Activated CD4-positive, alpha-beta memory T cell treated with anti-CD3 and anti-CD28 coated beads for 36 hours (primary cell): ENCODE measurements at places on chromosomes 11 and 22.
A peak's percentile ranks its signal among the peaks of the same experiment; 100 is the strongest.

GRCh38 chr11:66371627-66372415, at the start of gene SLC29A2:
SLC29A2 (minus strand) TSS chr11:66371760; CDS start chr11:66371591, 169 bp downstream.
- no peaks in the 10 kb centered on the region for H3K27me3 ChIP-seq
- H3K27ac ChIP-seq: peak within 1 kb of the TSS; percentile 86
- peaks cover 9% of the 10 kb centered on the region for H3K36me3 ChIP-seq
- H3K4me1 ChIP-seq: peaks cover 16% of the 10 kb centered on the region

DNA sequence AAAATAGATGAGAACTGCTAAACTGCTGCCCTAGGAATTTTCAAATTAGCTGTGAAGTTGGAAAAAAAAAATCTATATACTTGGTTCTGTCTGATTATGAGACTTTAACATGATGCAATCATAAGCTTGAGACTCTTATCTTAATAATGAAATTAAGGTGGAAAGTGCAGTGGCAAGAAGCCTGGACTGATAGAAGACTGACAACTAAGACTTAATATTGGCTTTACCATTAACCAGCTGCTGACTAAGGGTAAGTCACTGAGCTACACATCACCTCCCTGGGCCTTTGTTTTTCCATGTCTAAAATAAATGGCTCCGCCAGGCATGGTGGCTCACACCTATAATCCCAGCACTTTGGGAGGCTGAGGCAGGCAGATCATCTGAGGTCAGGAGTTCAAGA, 56.9 kb downstream of the SLC35F2 start:
- DNase-seq: no peak
- no peaks in the 10 kb centered on the region for H3K4me1 ChIP-seq
- H3K36me3 ChIP-seq: peaks cover 36% of the 10 kb centered on the region
- H3K27me3 ChIP-seq: no peaks in the 10 kb centered on the region
- no peak overlapping the region for H3K4me3 ChIP-seq
- H3K27ac ChIP-seq: no peak overlapping the region

DNA sequence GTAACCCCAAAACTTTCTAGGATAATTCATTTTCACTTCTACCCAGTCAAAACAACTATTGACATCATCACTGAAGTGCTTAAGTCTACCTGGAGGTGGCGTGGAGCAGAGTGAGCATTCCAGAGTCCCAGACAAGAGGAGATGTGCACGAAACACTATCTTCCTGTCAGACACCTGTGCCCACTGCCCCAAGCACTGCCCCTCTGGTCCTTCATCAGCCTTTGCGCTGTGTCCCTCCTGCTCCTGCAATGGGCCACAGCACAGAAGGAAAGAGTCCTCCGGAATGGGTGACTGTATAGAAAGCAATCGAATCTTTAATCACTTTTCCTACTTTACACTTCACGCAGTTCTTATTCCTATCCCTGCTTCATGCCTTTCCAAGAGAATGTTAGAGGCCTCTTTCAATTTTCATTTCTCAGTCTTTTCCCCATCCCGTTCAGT, 512 bp upstream of the GRIA4 start:
- H3K27me3 ChIP-seq: peaks cover 46% of the 10 kb centered on the region
- peak; percentile 26 for DNase-seq
- H3K4me1 ChIP-seq: peaks cover 18% of the 10 kb centered on the region
- no peak overlapping the region for H3K4me3 ChIP-seq
- no peak overlapping the region for H3K27ac ChIP-seq

DNA sequence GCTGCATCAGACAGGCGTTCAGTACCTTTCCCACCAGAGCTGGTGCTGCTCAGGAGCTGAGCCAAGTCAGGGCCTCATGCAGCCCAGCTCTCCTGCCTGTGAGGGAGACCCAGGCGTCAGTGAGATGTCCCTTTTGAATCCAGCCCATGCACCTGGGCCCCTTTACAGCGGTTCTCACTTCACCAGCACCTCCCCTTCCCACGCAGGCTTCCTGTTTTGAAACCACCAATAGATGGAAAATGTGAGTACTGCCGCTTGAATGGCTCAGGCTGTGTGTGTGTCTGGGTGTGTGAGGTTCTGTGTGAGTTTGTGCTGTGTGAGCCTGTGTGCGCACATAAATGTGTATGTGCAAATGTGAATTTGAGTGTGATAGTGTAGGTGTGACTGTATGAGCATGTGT, 88.4 kb downstream of the UBASH3B start:
- no peaks in the 10 kb centered on the region for H3K27me3 ChIP-seq
- no peaks in the 10 kb centered on the region for H3K36me3 ChIP-seq
- peak; percentile 91 for DNase-seq
- no peak overlapping the region for H3K27ac ChIP-seq
- H3K4me3 ChIP-seq: no peak overlapping the region
- peaks cover 14% of the 10 kb centered on the region for H3K4me1 ChIP-seq

DNA sequence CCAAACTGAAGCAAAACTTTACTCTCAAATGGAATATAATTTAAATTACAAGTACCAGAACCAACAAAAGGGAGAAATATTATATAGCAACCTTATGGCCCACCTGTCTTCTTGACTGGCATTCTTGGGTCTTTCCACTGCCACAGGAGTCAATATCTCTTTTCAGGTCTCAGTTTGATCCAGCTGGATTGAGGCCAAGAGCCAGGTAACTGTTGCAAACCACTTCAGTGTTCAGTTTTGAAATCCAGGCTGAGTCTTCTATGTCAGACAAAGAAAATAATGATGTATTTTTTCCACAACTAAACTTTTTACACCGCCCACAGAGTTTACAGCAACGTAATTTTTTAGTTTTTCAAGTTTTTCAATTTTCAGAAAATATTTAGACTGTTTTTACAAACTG, 648 bp downstream of the DLG2 start:
- peak overlapping the region; percentile 100 for H3K4me3 ChIP-seq
- peak; percentile 30 for DNase-seq
- H3K36me3 ChIP-seq: peaks cover 3% of the 10 kb centered on the region

- peaks cover 46% of the 10 kb centered on the region for H3K27me3 ChIP-seq
- no peak for DNase-seq
- H3K4me3 ChIP-seq: no peak overlapping the region
- H3K4me1 ChIP-seq: no peaks in the 10 kb centered on the region
Observed at GRCh38 chr11:44334356-44335004, 24.5 kb upstream of the ALX4 start.

DNA sequence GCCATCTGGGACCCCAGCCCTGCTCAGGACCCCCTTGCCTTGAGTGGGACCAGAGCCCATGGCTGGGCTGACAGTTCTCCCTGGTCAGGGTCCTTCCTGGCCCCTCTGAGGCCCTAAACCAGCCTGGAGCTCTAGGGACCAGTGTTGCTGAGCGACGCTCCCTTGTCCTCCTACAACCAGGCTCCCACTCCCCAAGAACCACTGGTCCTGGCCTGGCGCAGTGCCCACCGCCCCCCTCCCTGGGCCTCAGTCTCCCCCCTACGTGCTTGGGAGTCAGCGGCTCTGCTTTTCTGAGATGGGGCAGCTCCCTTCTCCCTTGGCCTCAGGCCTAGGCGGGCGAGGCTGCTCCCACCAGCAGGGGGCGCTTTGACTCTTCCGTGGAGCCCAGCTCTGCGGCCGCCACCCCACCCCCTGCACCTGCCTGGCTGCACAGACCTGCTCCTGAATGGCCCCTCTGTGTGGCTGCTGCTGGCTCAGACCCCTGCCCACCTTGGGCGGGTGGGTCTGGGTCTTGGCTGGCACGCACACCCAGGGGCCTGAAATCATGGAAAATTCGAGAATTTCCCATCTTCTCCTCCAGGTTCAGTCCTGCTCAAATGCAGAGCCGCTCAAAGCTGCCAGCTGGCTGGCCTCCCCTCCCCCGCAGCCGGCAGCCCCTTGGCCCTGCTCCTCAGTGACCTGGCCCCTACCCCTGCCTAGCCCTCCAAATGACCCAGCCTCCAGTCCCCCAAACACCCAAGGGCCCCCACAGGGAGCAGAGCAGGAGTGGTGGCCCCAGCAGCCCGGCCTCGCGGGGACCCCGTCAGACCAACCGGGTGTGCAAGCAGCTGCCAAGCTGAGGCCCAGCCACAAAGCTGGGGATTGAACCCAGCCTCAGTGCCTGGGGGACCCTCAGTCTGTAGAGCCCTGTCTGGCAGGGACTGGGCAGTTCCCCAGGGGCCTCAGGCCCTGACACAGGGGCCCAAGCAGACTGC, 9.1 kb downstream of the PRR33 start:
- no peaks in the 10 kb centered on the region for H3K36me3 ChIP-seq
- H3K4me3 ChIP-seq: no peak overlapping the region
- no peak overlapping the region for H3K27ac ChIP-seq
- no peaks in the 10 kb centered on the region for H3K27me3 ChIP-seq

DNA sequence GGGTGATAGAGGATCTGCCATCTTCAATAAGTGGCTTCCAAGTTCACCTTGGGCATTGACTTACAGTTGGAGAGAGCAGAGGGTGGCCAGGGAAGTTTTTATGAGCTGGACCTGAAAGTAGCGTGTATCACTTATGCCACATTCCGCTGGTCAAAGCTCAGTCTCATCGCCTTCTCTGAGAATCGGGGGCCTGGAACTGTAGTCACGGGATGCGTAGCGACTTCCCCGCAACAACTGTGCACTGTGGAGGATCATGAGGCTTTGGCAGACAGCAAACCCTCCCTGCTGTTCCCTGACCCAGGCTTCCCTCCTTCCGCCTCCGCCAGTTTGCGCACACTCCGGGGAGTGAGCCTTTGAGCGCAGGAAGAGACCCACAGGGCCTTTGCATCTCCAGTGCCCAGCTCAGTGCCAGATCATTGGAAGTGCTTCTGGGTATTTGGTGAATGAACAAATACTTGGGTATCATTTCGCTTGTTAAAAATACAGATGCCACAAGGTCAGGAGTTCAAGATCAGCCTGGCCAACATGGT, 95.5 kb downstream of the CEP164 start:
- DNase-seq: no peak
- H3K27ac ChIP-seq: no peak overlapping the region
- H3K36me3 ChIP-seq: no peaks in the 10 kb centered on the region
- H3K4me3 ChIP-seq: no peak overlapping the region
